Fibroblast of the conjunctiva (primary cell): ENCODE measurements at places on chromosomes 6 and 20.

GRCh38 chr6:11140056-11140455 is 28.5 kb upstream of the ERVFRD-1 start:
- no peak for DNase-seq

DNA sequence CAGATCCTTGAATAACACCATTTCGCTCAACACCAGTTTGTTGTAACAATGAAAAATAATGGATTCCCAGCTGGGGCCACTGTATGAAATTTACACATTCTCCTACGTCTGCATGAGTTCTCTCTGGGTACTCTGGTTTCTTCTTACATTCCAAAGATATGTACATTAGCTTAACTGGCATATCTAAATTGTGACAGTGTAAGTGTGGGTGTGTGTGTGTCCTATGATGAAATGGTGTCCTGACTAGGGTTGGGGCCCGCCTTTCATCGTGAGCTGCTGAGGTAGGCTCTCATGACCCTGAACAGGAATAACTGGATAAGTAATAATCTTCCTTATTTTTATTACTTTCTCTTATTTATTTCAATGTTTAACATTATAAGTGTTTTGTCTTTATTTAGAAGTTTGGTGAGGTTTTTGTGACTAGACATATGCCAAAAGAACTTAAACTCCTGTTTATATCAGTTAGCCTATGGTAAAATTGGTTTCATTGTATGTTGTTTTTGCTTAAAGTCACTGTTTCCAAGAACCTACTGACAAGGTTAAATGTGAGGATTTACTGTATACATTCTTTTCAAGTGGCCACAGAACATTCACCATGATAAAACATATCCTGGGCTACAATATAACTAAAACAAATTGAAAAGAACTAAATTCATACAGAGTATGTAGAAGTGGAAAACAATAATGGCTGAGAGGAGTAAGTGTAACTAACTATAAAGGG is 42.4 kb downstream of the RBL1 start:
- no peak for DNase-seq

GRCh38 chr6:3663081-3663480 is 88.4 kb downstream of the PXDC1 start:
- DNase-seq = no peak

GRCh38 chr6:64429926-64430325 is 794.3 kb downstream of the PHF3 start:
- DNase-seq = no peak
